ENCODE measurements at places on chromosomes 1 and 21.

GRCh38 chr1:1048765-1049164, 25.3 kb downstream of the RNF223 start:
- DNase-seq: no peak

- DNase-seq: no peak
These were observed 121.7 kb upstream of the PRDX6 start for GRCh38 chr1:173355281-173356031.

GRCh38 chr1:32884726-32885125, 1.6 kb upstream of the HPCA start:
- DNase-seq: peak; percentile 83

- DNase-seq: no peak
These were observed 3.9 kb upstream of the EFNA1 start for GRCh38 chr1:155123801-155124200.

GRCh38 chr21:19236209-19236608, 832.6 kb upstream of the TMPRSS15 start:
- DNase-seq: no peak

DNA sequence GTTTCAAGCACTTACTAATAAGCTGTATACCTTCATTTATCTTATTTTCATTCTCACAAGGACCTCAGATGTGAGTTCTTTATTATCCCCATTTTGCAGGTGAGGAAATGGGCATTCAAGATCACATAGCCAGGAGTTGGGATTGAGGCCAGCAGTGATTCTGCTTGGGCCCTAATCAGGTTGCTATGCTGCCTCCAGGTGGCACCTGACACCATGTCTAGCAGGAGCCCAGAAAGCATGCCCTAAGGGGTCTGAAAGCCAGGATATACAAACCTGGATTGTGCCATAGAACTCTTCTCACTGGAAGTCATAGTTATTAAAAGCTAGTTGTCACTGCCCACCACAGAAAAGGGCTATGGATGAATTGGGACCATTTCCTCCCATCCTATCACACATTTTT, 61.1 kb downstream of the FYB2 start:
- no peak for DNase-seq

- no peak for DNase-seq
These were observed 477.6 kb upstream of the LRRC7 start for GRCh38 chr1:69090170-69090569.
